ENCODE measurements at places on chromosomes 12 and 14. TPM values are rescaled to one million over a fixed set of nuclear protein-coding genes. Genes with fewer than 3 reads are reported as not detected.

The ASCL4 gene
- not detected for total RNA-seq

The SPTB gene
- total RNA-seq: 0.26 TPM

The MYBPC1 gene
- not detected for total RNA-seq

The ASB2 gene
- 0.38 TPM for total RNA-seq

The IFNG-AS1 gene
- not detected for total RNA-seq

The EMP1 gene
- total RNA-seq: 163 TPM

The RILPL1 gene
- total RNA-seq: 35.1 TPM
